ENCODE measurements at places on chromosomes 5 and 9. TPM values are rescaled to one million over a fixed set of nuclear protein-coding genes. Genes with fewer than 3 reads are reported as not detected.

- ATAC-seq: no peak
Observed at GRCh38 chr5:76718381-76718832, 2.5 kb downstream of the F2R start.

GRCh38 chr9:3675946-3676345 is 150.1 kb upstream of the RFX3 start:
- ATAC-seq: no peak

DNA sequence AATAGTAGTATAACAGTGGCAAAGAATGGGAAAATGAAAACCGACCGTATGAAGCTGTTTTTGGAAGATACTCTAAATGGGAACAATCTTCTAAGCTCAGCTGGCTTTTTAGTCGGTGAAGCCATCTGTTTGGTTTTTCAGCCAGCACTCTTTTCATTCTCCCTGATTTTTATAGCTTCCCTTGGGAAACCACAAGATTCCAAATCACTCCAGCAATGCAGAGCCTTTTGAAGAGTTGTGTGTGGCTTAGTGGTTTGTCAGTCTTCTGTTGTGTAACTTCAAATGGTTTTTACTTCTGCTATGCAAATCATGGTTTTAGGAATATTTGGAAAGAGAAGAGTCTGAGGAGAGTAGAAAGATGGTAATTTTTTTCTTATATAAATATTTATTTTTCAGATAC is 180.7 kb downstream of the KDM4C start:
- no peak for ATAC-seq

- no peak for ATAC-seq
Observed at GRCh38 chr9:126864771-126865170, 4.3 kb downstream of the ZBTB34 start.

DNA sequence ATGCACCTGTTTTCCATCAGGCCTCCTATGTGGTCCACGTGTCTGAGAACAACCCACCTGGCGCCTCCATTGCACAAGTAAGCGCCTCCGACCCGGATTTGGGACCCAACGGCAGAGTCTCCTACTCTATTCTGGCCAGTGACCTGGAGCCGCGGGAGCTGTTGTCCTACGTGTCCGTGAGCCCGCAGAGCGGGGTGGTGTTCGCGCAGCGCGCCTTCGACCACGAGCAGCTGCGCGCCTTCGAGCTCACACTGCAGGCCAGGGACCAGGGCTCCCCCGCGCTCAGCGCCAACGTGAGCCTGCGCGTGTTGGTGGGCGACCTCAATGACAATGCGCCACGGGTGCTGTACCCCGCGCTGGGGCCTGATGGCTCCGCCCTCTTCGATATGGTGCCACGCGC is 1.7 kb downstream of the PCDHGB1 start:
- ATAC-seq: no peak

DNA sequence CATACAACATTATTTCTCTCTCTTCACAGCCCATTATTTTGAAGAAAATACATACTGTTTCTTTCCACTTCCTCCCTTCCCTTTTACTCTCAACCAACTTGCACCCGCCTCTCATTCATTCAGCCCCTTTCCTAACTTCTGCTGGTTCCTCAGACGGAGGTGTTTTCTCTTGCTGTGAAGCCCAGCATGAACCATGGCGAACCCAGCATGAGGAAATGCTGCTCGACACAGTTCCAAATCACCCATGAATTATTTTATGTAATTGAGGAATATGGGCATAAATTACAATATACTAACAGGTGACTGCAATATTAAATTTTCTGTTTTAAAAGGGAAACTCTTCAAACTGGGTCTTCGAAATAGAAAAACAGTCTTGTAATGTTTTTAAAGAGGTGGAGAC is 124.8 kb downstream of the MEF2C start:
- peak; percentile 18 for ATAC-seq

DNA sequence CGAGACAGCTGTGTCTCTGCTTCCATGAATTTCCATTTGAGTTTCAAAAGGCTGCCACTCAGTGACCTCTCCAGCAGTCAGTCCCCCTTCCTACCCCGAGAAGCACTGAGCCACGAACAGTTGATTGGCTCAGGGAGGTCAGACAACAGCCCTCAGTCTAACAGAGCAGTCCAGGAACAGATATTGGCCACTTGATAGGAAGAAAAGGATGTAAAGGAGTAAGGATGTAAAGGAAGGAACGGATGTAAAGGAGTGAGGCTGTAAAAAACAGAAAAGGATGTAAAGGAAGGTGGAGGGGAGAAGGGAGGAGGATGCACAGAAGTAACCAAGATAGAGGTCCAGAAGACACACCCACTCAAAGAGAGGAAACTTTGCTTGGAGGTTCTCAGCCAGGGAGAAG is 3.2 kb upstream of the NR4A3 start:
- ATAC-seq: no peak

- ATAC-seq: no peak
Observed at GRCh38 chr9:112823257-112823656, 67.4 kb downstream of the SLC46A2 start.

- peak; percentile 55 for ATAC-seq
Observed at GRCh38 chr5:37638897-37639296, 200.9 kb downstream of the GDNF start.

DNA sequence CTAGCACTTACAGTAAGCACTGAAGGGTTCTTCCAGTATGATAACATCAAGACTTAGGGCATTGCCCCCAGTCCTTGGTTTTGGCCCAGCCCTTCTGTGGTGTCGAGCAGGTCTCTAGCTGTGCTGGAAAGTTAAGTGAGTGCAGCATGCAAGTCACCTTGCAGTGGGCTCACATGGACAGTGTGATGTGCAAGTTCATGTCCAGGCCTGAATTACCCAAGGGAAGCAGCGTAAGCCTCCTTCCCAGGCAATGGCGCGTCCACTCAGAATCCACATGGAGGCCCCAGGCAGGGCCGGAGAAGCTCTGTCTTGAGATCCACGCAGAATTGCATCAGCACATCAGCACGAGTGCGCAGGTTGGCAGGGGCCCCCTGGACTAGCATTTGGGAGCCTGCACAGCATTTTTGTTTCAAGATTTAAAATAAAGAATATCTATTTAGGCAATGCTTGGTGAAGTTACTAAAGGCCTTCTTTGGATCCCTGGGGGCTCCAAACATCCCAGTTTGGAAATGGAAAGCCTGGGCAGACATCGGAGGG is 108.4 kb upstream of the ALDH1B1 start:
- ATAC-seq: no peak

DNA sequence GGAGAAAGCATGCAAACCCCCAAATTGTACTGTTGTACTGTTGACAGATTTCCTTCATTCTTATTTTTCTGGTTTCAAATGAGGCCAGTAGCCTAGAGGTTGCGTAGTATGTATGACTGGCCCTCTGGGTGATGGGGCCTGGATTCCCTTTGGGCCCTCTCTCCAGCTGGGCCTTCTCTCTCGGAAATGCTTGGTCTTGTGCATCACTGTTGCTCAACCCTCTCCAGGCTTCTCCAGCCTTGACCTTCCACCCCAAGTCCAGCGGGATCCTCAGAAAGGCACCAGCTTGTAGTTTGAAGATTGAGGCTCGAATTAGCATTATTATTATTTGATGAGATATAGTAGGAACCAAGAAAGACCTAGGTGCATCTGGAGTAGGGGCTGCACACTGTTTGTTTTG is 87.0 kb downstream of the ANGPTL2 start:
- no peak for ATAC-seq

GRCh38 chr9:84001621-84002020 is 21.0 kb downstream of the RMI1 start:
- ATAC-seq: no peak

GRCh38 chr9:115597330-115597895 is 479.5 kb upstream of the TNC start:
- ATAC-seq: no peak

DNA sequence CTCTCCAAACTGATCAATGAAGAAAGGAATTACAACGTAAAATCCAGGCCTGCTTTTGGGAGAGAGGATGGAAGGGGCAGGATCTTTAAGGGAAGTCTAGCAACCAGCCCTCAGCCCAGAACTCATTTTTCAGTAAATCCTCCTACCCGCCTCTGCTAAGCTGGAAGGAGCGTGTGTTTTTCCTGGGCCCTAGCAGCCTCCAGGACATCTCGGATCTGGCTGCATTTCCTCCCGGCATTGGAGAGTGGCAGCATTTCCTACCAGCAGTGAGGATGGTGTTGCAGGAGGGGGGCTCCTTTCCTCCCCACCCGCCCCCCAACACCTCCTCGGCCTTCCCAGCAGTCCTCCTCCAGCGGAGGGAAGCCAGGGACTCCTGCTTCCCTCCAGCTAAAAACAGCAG is 54.5 kb downstream of the DCP2 start:
- no peak for ATAC-seq

DNA sequence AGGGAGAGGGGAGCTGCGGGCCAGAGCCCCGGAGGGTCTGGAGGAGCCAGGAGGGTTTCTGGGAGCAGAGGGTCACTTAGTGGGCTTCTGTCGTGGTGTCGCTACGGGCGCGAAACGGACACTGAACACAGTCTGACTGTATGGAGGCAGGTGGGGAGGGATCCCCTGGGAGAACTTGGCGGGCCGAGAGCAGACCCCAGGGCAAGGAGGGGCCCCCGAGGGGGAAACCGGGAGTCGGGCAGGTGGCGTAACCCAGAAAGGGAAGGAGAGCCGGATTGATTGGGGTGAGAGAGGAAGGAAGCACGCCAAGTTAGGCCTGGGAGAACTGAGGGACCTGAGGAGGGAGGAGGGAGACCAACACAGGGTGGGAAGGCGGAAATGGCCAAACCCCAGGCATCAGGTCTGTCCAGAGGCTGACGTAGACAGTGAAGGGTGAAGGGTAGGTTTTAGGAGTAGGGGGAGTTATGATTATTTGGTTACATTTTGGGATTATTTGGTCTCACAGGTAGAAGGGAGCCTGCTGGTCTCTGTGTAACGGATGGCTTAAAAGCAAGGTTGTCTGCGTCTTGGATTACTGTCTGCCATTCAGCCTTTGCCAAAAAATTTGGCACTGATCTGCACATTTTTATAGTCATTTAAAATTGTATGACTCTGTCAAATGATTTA is 3.3 kb upstream of the MSMP start:
- peak; percentile 57 for ATAC-seq

- ATAC-seq: peak; percentile 21
Observed at GRCh38 chr9:85425153-85425611, 316.6 kb downstream of the AGTPBP1 start.

GRCh38 chr9:111691672-111692329 is 30.4 kb downstream of the GNG10 start:
- peak; percentile 14 for ATAC-seq

GRCh38 chr9:92942688-92943616 is 4.4 kb upstream of the FGD3 start:
- no peak for ATAC-seq

GRCh38 chr9:88984543-88984883 is 6.8 kb upstream of the S1PR3 start:
- ATAC-seq: no peak

GRCh38 chr5:168552146-168552545 is 23.0 kb downstream of the FBLL1 start:
- no peak for ATAC-seq

DNA sequence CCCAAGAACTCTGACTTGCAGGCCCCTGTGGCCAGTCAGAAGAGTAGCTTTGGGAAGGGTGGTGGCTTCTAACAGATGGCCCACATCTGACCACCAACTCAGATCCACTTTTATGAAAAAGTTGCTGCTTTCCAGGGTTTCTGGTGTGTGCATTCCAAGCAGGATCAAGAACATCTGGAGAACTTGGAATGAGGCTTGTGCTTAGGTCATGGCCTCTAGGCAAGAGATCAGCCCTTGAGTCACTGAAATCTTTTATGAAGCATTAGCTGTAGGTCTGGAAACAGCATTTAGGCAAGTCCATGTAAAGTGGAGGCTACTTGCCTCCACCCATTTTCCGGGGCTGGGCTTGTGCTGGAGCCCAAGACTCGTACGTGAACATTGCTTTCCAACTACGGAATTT is 433.3 kb downstream of the SH3GL2 start:
- no peak for ATAC-seq

GRCh38 chr5:625516-625915 is 13.4 kb downstream of the CEP72 start:
- ATAC-seq: no peak

DNA sequence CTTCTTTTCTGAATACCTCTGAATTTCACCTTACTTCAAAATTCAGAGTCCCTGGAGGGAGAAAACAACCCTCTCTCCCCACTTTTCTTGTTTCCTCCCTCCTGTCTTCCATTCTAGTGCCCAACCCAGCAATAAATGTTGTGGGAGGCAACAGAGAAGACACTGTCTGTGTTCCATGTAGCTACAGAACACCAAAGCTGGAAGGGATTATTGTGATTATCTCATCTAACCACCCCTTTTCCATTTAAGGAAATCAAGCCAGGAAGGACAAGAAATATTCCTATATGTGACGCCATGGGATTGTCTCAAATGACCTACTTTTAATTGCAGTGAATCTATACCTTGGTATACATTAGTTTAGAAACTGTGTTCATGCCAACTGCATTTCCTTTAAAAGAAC is 476.6 kb upstream of the TNC start:
- ATAC-seq: no peak

DNA sequence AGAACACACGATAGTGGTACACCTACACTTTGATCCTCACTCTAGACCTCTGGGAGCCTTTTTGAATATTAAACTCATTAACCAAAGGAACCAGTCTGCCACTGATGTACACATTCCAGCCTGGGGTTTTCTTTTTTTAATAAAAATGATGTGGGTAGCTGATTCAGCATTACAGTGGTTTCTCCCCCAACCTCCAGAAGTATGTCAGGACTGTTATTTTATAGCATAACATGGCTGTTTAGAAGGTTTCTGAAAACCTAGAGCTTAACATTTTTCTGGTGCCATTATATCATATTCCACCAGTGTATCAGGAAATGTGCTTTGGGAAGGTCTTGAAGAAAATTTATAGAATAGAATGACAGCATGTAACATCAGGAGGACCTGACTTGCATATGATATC is 540.9 kb upstream of the WWC1 start:
- ATAC-seq: no peak

DNA sequence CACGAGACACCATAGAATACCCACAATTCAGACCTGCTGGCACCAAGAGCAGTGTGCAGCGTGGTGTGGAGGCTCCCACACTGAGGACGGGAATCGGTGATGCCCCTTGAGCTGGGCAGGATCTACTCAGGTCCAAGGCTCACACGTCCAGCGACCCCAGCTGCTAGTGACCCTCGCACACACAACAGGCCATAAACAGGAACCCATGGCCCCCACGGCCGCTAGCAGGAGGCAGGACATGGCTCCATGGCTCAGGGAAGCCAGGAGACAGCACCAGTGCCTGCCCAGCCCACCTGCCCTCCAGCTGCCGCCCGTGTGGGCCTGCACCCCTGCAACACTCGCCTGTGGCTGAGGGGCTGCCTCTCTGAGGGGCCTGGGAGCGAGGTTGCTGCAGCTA is 43.4 kb upstream of the SLC9A3 start:
- ATAC-seq: no peak

BHMT2 gene
- total RNA-seq: 0.21 TPM

EPB41L4B gene
- total RNA-seq: 4.0 TPM

WNK2 gene
- total RNA-seq: 0.77 TPM

BASP1 gene
- 308 TPM for total RNA-seq

ZMAT2 gene
- 77.5 TPM for total RNA-seq

SPAAR gene
- total RNA-seq: not detected

SLC6A18 gene
- total RNA-seq: not detected

NUTM2F gene
- 0.62 TPM for total RNA-seq

PCDHB13 gene
- 1.8 TPM for total RNA-seq

AMBP gene
- total RNA-seq: 0.79 TPM

ZDHHC11 gene
- total RNA-seq: 11.0 TPM

NRARP gene
- total RNA-seq: 22.4 TPM

GDA gene
- 0.09 TPM for total RNA-seq

TMEM174 gene
- total RNA-seq: 0.18 TPM

BAAT gene
- 0.23 TPM for total RNA-seq

PLPP1 gene
- total RNA-seq: 45.4 TPM

Data from motor neuron (in vitro differentiated cells).